ENCODE measurements at places on chromosomes 3 and 15.
A peak's percentile ranks its signal among the peaks of the same experiment; 100 is the strongest.

GRCh38 chr3:173986861-173987410, 589.4 kb downstream of the NLGN1 start:
- DNase-seq = no peak

GRCh38 chr15:78408355-78408640, 29.7 kb upstream of the IREB2 start:
- DNase-seq = no peak

DNA sequence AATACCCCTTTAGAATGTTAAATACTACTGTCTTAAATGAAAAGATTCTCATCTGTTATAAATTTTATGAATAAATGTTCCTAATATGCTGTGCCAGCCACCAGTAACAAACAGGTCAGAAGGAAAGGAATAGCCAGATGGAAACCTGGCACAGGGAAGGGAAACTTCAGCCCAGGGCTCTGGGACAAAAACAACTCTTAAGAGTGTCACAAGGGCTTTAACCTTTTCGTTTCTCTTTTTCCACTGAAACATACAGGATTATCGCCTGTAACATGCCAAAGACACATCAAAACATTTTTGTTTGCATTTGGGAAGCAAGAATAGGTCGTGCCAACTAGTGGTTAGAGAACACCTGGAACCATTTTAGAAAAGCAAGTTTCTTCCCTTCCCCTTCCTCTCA, 109.0 kb upstream of the NEDD4 start:
- no peak for DNase-seq

GRCh38 chr15:41495736-41496599, 2.3 kb downstream of the ITPKA start:
- DNase-seq = no peak

DNA sequence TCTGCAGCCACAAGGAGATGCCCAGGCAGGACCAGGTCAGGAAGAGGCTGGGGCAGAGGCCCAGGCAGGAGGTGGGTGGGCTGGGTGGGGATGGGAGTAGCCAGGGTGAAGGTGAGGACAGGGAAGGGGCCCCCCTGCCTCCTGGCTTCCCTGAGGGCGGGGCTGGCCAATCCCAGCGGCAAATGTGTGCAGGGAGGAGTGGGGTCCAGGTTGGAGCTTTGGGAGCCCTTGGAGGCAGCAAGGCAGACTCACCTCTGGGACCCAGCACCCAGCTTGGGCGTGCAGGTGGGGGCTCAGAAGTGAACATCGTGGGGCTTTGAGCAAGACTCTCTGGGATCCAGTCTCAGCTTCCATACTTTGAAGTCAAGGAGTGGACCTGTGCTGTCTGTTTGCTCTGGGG, 25.2 kb downstream of the GP9 start:
- no peak for DNase-seq

DNA sequence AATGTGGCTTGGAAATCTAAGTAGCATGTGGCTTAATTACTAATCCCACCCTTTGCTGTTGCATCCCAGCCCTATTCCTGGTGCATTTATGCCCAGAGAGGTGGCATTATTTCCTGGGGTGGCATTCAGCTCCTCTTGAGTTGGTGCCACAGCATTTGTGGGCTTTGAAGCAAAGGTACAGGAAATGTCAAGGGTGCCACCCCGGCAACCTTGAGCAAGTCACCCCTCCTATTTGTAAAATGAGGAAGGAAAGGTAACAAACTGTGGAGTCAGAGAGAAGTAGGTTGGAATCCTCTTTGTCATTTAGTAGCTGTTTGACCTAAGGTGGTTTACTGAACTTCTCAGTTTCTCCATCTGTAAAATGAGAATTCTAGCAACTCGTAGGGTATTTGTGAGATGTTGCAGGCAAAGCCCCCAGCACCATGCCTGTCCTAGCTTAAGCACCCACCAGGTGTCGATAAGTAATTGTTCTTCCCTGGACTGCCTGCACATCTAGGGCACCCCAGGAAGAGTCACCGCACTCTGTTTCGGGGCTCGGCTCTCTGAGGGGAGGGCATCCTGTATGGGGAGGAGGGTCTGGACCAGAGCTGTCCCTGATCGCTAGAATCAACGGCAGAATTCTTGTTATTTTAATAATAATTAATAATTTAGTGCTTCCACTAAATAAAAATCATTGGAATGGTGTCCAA, 17.1 kb downstream of the ISG20 start:
- peak; percentile 40 for DNase-seq

DNA sequence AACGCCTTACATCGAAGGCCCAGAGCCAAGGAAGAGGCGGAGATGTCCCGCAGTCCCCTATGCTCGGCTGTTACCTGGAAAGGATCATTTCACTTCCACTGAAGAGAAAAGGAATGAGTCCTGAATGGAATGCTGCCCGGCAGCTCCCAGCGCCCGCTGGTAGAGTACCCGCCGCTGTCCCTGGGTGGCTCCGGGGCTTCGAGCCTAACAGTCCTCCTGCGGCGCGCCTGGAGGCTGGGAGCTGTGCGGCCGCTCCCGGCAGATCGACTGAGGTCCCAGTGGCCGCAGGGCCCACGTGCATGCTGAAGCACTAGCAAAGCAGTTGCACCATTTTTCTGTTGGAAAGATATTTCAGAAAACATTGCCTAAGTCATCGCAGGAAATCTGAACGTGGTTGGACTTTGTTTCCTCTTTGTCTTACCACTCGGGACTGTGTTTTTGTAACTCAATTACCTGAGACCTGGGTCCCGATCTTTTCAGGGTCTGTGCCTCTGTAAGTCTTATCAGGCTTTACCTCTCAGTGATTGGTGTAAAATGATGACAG, 984 bp downstream of the RNU6-1 start:
- no peak for DNase-seq

DNA sequence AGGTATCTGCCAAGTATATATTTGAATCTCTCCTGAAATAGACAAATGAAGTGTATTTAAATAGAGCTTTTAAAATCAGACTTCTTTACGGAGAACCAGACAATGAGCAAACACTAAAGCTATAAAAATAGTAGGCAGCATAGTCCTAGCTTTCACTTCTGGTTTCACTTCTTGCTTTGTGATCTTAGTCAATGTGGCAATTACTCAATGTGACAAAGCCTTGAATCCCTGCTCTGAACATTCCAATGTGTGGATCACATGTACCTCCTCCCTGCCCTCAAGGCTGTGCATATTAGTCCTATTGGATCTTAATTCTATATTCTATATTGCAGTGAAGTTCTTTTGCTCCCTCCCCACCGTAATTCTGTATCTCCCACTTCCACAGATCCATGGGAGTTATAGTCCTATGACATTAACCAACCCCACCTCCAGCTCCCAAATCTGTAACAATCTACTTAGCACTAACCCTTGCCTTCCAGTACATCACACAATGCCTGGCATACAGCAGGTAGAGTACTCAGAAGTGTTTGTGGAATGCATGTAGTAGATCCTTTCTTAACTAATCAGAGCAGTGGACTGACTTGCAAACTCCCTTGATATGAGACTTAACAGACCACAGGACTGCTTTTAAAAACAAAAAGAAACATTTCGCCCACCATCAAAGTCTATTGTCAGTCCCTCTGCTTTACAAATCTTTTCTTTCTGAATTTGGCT, 24.3 kb upstream of the CP start:
- DNase-seq = no peak

- no peak for DNase-seq
These were observed 400.0 kb upstream of the C2CD4B start for GRCh38 chr15:62564886-62565633.

- DNase-seq = no peak
These were observed 169.5 kb downstream of the CADPS start for GRCh38 chr3:62705721-62706120.

DNA sequence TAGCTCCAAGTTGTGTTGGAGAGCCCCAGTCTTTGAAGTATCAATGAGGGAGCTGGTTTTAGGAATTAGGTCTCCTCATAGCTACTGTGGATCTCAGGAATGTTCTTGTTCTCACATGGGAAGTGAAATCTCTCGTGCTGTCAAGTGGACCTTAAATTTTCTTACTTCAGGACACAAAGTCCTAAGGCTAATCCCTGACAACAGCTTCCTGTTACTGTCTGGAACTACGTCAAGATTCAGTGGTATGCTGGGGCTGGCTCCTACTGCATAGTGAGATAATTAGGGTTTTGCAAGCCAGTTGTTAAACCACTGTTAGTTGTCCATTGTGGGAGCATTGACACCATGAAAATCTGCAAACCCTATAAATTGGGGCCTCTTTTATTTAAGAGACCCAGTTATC, 22.8 kb downstream of the MESP1 start:
- DNase-seq = no peak

DNA sequence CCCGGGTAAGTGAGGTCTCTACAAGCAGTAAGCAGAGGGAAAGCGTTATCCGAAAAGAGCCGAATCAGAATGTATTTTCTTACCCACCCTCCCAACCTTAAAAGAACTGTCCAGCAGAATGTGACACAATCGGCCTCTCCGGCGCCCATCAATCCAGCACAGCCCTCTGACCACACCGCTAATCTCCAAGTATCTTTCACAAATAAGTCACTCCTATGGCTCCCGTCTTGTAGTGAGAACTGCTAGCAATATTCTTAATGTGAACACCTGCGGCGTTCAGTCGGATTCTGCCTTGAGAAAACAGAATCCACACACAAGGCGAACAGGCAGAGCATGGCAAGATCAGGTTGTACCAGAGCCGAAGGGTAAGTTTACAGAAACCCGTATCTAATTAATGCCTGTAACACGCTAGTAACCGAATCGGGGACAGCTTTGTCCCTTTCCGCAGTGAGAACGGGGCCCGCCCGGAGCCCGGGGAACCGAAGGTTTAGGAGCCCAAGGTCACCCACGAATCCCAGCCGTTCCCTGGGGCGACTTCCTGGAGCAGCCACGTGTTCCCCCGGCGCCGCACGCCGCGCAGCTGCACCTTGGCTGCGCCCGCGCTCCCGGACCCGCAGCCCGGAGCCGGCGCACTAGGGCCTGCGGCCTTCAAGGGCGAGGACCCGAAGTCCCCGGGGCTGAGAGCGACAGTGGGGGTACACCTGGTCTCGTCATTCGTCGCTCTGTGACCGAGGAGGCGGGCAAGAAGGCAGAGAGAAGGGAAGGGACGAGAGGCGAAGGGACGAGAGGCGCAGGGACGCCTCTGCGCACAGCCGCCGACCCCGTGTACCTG, 672 bp downstream of the TFRC start:
- peak; percentile 38 for DNase-seq

GRCh38 chr3:9809615-9810432, at the start of gene TTLL3:
Gene TTLL3, plus strand, starts transcription at chr3:9810262. Its CDS starts 400 bp downstream, at chr3:9810662.
- peak; percentile 37 for DNase-seq

GRCh38 chr3:181881749-181882148, 170.0 kb downstream of the SOX2 start:
- no peak for DNase-seq

- no peak for DNase-seq
These were observed 35.2 kb upstream of the SLC41A3 start for GRCh38 chr3:126119008-126119675.

- no peak for DNase-seq
These were observed 2.5 kb downstream of the PFN2 start for GRCh38 chr3:149968216-149968615.

- no peak for DNase-seq
These were observed 1247.2 kb downstream of the ROBO2 start for GRCh38 chr3:78287085-78287484.

DNA sequence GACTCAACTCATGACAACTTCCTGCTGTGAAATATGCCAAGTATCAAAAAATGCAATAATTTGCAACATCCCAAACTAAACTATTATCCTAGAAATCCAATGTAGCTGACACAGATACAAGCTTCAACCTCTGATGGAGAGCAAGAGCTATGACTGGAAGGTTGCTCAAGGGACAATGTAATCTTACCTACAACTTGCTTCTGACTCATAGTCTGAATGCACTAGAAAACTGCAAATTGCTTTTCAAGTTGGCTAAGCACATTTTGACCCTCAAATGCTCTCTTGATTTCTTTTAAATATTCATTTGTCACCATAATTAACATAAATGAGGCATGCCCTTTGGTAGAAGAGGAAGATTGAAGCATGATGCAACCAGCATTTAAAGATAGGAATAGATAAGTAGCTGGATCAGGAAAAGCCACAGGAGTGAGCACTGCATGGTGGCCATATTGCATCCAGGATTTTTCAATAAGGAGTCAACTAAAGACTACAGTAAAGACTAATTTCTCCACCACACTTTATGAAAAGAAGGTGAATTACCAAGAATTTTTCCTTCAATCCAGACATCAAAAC, 630.8 kb upstream of the GBE1 start:
- DNase-seq = no peak

DNA sequence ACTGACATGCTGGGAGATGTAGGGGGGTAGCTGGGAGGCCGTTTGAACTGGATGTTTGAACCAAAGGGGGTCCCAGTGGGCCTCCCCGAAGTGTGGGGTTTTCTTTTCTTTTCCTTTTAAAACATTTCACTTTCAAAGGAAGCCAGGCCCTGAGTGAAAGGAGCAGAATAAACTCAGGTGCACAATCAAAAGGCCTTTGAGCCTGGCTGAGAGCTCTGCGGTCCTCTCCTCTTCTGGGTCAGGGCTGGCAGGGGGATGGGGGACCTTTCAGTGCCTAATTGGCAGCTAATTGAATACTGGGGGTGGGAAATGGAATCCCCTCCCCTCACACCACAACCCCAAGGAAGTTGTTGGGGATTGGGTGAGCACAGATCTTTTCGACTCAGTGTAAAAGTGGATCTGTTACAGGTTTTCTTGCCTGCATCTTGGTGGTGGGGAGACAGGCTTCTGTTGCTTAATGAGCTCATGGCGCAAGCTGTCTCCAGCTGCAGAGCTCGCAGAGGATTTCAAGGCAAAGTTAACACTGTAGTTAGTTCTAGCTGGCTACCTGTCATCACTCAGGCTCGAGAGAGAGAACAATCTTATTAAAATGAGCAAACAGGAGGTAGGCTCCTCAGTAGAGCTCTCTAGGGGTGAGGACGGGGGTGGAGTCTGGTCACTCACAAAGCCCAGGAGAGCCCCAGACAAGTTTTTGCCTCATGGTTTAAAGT, 132.6 kb downstream of the RAB11A start:
- DNase-seq = no peak
